ENCODE measurements at places on chromosomes 4 and X.
A peak's percentile ranks its signal among the peaks of the same experiment; 100 is the strongest.

DNA sequence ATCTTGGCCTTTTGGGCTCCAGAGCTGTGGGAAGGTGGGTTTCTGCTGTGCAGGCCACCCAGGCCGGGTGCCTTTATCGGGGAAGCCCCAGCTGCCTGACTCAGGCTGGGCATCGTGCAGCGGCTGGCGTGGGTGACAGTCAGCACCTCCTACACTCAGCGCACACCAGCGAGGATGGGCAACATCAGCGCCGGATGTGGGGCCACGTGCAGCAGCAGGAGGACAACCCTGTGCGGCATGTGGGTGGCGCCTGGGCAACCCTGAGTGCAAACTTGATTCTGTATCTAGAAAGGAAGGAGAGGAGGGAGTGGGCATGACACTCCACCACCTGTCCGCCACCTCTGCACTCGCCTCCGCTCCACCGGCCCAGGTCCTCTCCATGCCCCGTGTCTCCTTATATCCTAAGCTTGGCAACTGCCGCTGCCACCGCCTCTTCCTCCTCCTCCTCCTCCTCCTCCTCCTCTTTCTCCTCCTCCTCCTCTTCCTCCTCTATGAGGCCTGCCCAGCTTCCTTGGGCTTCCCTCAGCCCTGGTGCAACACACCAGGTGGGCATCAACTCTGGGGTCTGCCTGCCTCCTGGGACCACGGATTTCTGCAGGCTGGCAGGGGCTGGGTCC lies 107.4 kb upstream of the AFAP1 start:
- DNase-seq, result no peak

DNA sequence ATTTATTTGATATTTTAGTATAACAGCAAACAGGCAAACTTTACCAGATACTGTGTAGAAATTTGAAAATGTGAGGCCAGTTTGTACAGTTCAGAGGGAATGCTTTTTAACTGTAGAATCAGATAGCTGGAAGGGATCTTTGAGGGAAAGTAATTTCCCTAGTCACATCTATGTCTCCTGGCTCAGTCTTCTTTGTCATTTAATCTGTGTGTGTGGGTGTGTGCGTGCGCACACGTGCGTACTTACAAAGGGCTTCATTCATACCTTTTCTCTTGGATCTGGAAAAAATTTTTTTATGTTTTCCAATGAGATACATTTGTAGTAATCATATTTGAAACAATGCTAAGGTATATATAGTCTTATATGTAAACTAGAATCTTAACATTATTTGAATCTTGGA lies 44.6 kb downstream of the IL13RA1 start:
- no peak for DNase-seq

DNA sequence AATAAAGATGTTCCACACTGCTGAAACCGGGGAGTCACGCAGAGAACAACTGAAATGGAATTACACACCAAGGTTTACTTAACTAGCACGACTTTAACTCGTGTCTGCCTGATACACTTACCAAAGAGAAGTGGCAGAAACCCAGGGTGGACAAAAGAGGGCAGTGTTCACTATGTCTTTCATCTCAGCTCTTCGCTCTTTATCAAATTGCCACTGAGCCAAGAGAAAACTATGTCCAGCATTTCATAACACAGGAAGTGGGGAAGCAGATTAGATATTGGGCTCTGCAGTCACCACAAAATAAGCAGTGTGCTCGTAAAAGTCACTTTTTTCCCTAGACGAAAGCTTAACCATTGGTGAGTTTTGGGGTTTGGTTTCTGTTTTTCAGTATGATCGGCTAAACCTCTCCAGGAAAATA lies 155.7 kb downstream of the CHIC2 start:
- no peak for DNase-seq

DNA sequence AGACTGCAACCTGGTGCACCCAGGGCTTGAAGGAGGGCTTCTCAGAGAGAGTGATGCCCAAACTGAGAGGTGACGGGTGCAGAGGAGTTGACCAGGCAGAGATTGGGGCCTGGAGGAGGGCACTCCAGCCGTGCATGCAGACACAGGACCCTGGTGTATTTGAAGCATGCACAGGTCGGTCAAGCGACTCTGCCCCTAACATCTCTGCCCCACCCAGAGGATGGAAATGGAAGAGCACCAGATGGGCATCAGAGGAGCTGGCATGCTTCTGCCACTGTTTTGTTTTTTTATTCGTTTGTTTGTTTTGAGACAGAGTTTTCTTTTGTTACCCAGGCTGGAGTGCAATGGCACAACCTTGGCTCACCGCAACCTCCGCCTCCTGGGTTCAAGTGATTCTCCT lies 320.9 kb downstream of the EVC2 start:
- no peak for DNase-seq

- DNase-seq, result no peak
These were observed 14.1 kb downstream of the MFAP3L start for GRCh38 chr4:170011921-170012628.

- DNase-seq, result no peak
These were observed 1.9 kb upstream of the PACRGL start for GRCh38 chr4:20698382-20698781.

DNA sequence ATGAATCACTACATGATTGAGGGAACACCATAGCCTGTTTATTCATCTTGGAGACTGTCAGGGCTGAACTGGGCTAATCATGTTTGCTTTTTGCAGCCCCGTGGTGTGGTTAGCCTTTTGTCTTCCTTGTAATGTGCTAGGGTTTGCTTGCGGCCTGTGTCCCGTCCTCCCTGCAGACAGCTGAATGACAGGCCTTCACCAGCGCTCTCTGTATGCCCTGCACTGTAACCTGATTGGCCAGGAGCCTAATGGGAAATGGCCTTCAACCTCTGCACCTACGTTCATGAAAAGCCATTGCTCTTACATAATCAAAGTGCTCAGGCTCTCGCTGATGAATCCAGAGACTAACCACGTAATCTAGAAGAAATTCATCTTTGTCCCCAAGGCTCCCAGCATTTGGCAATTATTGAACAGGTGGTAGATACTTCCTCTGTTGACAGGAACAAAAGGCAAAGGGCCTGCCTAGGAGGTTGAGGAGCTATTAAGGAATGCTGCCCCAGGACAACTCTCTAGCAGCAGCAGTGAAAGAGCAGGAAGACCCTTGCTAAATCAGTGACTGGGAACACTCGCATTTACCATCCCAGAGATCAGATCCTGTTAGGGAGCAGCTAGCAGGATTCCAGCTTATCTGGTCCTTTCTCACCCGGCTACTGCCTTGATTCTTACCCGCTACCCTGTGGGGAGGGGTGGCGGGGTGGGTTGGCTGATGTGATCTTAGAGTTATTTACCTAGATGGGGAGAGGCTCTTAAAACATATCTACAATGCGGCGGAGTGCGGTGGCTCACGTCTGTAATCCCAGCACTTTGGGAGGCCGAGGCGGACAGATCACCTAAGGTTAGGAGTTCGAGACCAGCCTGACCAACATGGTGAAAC lies 42.3 kb upstream of the FAT1 start:
- DNase-seq, result no peak

GRCh38 chr4:168682898-168683500 lies 186.1 kb downstream of the PALLD start:
- no peak for DNase-seq

DNA sequence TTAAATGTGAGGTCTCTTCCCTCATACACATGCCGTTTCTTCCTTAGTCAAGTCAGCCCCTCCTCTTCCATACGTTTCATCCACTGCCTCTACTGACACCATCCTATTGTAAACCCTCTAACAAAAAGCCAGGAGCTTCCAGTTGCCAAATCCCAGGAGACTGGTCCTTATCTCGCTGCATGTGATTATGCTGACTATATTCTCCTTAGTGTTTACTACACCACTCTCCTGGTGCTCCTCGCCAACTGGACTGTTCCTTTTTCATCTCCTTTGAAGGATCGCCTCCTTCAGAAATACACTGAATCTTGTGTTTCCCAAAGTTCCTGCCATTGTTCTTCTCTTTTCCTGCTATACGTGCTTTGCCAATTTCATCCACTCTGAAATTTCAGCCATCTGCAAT lies 27.7 kb downstream of the MAML3 start:
- no peak for DNase-seq

DNA sequence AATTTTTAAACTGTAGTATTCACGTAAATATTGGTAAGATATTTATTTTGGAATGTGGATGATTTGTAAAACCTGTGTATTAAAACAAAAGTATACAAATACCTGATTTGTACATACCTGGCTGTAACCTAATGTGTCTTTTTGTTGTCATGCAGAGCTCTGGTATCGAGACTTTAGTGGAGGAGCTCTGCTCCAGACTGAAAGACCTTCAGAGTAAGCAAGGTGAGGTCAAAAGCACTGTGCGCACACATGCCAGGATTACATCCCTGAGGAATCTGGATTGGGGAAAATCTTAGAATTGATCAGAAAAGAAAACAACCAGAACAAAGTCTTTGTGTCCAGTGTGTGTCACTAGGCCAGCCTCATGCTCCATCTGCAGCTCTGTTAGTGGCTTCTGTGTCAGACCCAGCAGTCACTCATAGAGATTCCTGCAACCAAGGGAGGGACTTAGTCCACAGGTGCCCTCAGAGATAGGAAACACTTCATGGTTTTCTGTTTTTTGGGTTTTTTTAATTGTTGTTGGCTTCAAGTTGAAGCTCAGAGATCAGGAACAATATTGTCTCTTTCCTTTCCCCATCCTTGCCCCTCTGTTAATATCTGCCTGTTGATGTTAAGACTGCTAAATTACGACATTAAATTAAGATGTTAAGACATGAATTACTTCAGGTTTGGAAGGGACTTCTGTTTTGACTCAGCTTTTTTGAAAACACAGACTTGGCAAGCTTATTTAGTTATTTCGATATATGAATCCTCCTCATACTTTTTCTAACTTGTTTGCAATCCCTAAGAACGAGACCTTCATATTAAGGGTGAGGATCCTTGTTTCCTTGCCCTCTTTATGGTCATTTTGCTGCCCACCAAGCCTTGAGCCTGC lies 52.4 kb upstream of the TBC1D14 start:
- no peak for DNase-seq

DNA sequence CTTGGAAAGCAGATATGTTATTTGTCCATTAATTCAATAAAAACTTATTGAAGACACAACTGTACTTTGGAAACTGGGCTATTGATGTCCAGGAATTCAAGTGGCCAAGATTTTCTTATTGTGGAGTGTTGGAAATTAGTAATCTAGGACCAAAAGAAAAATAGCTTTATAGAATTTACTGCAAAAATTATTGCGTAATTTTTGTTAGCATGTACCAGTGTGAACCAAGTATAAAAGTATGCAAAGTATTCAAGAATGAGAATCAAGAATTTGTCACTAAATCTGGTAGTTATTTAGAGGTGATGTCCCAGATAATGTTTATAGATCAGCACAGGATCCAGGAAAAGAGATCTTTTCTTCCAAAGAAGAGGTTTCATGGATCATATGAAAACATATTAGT lies 468.9 kb upstream of the CTSO start:
- no peak for DNase-seq

DNA sequence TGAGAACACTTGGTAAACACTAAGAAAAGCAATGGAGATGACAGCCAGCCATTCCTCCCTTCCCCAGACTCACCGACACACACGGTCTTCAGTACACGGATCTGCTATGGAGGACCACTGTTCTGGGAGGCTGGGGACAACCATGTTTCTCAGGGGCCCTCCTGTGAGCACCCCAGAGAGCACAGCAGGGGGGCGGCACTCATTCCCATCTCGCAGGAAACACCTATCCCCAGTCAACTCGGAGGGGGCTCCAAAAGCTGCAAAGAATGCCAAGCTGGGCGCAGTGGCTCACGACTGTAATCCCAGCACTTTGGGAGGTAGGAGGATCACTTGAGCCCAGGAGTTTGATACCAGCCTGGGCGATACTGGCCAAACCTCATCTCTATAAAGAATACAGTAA lies 172.1 kb downstream of the AFAP1 start:
- DNase-seq, result no peak

DNA sequence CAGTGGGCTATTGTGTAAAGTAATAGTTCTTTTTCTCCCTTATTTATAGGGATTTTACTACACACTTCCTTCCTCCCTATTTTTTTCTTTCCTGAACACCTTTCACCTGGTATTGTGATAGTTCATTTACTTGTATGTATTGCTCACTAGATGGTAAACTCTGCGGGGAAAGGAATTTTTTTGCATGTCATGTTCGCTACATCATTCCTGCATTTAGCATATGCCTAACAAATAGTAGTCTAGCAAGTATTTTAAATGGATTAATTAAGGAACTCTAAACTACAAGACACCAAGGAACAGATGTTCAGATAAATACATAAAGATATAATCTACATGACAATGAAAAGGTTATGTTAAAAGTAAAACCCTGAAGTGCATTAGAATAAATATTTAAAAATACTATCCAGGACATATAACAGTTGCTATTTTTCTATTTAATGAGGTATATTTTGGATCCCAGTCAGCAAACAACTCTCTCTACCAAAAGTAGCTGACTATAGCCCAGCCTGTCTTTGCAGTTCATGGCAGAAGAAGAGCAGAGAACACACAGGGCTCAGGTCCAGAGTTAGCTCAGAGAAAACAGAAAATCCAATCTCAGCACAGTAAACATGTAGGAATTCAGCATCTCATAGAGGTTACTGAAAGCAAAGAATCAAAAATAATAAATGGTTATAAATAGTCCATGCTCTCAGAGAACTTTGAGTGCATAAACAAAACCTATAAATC lies 87.8 kb downstream of the PACRGL start:
- no peak for DNase-seq

GRCh38 chrX:120302434-120302833 lies 8.8 kb downstream of the TMEM255A start:
- DNase-seq, result peak; percentile 54

DNA sequence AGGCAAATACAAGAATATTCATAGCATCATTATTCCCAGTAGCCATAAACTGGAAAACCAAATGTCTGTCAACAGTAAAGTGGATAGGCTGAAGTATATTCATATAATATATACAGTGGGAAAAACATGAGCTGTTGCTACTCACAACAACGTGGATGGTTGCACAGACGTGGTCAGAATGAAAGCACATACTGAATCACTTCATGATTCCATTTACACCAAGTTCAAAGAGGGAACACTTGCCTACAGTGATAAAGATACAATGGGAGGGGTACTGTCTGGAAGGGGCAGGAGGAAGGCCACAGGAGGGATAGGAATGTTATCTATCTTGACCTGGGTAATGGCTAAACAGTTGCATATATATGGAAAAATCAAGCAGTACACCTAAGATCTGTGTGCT lies 25.3 kb downstream of the APBB2 start:
- no peak for DNase-seq

GRCh38 chr4:159049780-159050375 lies 53.0 kb upstream of the RAPGEF2 start:
- DNase-seq, result no peak

DNA sequence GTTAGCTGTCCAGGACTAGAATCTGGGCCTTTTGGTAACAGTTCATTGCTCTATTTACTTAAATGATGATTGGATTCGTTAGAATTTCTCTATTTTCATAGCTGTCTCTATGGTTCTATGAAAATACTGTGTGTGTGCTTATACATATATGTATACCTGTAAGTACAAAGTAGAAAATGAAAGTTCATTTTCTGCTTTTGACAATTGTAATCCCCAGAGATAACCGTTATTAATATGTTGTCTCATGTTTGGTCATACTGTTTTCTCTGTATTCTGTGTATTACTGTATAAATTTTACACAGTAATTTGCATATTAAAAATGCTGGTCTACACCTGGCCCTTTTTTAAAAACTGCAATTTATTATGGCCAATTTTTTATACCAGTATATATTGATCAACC lies 55.4 kb downstream of the CLCN3 start:
- DNase-seq, result no peak

- DNase-seq, result no peak
These were observed 375.7 kb downstream of the NLGN4X start for GRCh38 chrX:5852941-5853340.

GRCh38 chrX:100649550-100650356 lies 5.8 kb downstream of the SRPX2 start:
- DNase-seq, result no peak

GRCh38 chrX:47745416-47745815 lies 86.4 kb upstream of the UXT start:
- no peak for DNase-seq
